Central memory CD8-positive, alpha-beta T cell (primary cell): ENCODE measurements at places on chromosomes 5 and 9.

DNA sequence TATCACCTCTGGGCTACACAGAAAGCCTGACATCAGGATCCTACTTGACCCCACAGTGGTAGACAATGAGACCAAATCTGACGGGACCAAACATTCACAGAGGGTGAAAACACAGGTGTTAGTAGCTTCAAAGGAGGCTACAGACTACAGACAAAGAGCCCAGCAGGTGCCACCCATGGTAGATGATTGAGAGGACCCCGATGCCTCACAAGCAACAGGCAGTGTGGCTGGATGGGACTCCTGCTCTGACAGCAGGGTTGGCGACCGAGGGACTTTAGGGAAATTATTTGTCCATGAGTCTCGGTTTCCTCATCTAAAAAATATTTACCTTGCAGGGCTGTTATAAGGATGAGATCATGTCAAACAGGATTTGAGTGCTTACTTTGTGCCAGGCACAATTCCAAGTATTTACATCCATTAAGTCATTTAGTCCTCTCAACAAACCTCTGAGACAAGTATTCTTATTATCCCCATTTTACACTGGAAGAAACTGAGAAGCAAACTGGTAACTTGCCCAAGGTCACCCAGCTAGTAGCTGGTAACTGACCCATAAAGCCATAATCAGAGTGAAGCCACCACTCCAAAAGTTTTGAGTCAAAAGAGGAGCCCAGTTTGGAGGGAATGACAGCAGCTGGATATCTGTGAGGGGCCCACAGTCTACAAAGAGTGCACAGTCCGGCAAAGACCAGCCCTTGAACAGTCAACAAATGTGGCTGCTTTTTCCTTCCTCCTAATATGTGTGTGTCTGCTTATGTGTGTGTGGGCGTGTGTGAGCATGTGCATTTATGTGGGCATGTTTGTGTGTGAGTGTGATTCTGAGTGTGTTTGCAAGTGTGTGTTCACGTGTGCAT is 502.0 kb downstream of the BNC2 start:
- no peak overlapping the region for H3K27ac ChIP-seq
- H3K36me3 ChIP-seq: no peaks in the 10 kb centered on the region
- no peaks in the 10 kb centered on the region for H3K27me3 ChIP-seq
- H3K4me3 ChIP-seq: no peak overlapping the region
- no peaks in the 10 kb centered on the region for H3K4me1 ChIP-seq
- DNase-seq: no peak

DNA sequence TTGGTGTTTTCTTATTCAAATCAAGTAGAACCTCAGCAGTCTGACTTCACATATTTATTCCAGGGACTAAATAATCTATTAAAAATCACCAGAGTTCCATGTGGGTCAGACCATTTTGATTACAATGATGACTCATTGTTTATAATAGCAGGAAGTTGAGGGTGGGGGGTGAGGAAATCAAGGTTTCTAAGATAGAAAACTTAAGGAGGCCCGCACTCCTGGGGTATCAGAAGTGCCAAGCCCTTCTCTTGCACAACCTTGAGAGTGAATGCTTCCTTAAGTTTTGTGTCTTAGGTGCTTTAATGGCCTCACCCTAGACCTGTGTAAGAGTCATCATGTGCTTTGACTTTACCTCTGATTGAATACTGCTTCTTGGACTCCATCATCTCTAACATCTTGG is 31.9 kb upstream of the NPR3 start:
- H3K4me1 ChIP-seq: no peaks in the 10 kb centered on the region
- H3K36me3 ChIP-seq: no peaks in the 10 kb centered on the region
- no peak for DNase-seq
- no peak overlapping the region for H3K4me3 ChIP-seq
- H3K27me3 ChIP-seq: peaks cover 23% of the 10 kb centered on the region

DNA sequence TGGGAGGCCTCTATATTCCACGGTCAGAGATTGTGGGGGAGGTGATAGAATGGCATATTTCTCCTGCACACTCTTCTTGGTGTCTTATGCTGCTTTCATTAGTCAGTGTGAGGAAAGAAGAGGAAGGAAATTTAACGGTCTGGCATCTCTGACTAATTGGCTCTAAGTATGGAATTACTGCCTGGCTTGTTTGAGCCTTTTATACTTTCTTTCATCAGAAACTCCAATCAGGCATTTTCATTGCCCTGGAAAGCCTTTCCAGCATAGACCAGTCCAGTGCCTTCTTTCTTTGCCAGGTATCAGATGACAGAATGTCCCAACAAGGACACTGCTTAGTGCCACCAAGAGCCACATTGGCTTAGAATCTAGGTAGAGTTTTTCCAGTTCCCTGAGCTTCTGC is 30.2 kb downstream of the CYSTM1 start:
- no peak overlapping the region for H3K27ac ChIP-seq
- H3K4me3 ChIP-seq: no peak overlapping the region
- no peaks in the 10 kb centered on the region for H3K4me1 ChIP-seq

DNA sequence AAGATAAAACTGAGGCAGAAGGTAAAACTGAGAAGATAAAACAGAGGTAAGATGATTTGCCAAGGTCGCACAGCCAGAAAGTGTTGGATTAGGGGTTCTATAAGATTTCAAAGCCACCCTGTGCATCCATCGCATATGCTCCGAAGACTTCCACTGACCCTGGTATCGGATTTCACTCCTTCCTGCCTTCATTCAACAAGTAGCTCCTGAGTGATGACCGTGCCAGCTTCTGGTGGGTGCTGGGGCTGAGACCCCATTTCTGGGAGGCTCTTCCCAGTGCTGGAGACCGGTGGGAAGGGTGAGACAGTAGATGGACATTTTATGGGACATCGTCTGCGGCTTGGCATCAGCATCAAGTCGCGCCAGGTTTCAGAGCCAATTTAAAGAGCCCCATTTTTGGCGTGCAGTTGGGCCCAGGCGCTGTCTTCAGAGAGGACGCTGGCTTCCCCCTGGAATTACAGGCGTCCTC is 53.7 kb upstream of the DAB2IP start:
- no peak overlapping the region for H3K4me3 ChIP-seq
- peaks cover 2% of the 10 kb centered on the region for H3K36me3 ChIP-seq
- H3K4me1 ChIP-seq: no peaks in the 10 kb centered on the region
- DNase-seq: no peak

GRCh38 chr9:126218359-126219125 is 108.1 kb upstream of the MVB12B start:
- H3K36me3 ChIP-seq: no peaks in the 10 kb centered on the region
- no peak overlapping the region for H3K27ac ChIP-seq
- H3K27me3 ChIP-seq: peaks cover 83% of the 10 kb centered on the region
- no peak overlapping the region for H3K4me3 ChIP-seq
- H3K4me1 ChIP-seq: no peaks in the 10 kb centered on the region
- no peak for DNase-seq

DNA sequence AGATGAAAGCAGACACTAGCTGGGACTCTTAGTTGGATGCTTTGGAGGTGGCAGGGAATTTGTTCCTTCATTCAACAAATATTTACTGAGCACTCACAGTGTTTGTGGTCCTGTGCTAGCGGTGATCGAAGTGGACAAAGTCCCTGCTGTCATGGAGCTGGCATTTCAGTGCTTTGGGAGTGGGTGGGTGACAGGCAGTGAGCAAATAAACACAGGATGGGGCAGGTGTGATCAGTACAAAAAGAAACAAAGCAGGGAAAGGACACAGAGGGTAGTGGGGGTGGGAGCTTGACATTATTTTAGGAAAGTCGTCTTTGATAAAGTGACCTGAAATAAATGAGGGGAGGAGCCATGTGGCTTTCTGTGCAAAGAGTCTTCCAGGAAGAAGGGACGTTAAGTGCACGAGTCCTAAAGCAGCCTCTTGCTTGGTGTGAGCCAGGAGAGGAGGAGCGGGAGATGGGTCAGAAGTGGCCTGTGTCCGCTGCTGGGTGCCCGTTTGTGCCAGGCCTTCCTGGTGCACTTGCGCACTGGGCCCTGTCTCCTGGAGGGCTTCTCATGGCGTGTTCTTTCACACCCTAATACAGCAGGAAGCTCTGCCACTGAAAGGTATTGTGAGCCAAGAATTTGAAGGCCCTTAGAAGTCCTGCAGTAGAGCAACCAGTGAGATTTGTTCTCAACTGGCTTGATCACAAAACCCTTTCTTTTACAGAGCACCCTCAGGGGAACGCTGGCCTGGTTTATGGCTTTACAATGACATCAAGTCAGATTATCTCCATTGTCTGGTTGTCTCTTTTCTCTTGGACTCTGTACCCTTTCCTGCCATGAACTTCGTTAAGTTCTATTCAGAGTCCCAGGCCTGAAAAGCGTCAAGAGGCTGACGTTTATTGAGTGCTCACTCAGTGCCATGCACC is 14.8 kb downstream of the NDST1 start:
- DNase-seq: no peak
- H3K36me3 ChIP-seq: peaks cover 6% of the 10 kb centered on the region
- H3K27ac ChIP-seq: no peak overlapping the region
- H3K4me3 ChIP-seq: no peak overlapping the region

DNA sequence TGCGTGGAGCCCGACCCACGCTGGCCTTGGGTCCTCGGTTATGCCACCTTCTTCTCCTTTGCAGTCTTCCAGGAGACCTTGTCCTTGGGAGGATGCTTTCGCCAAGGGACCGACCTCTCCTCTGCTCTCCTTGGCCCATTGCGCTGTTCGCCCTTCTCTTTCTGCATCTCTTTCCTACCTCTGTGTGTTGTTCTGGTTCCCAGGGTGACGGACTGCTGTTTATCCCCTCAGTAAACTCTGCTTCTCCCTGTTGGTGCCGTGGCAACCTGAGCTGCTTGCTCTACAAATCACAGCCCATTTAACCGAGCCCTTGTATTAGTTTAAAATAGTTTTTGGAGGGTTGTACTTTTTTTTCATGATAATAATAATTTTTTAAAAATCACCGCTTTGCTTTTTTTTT is 97.9 kb downstream of the DAPK1 start:
- H3K4me1 ChIP-seq: no peaks in the 10 kb centered on the region
- H3K4me3 ChIP-seq: no peak overlapping the region
- H3K27ac ChIP-seq: no peak overlapping the region
- no peaks in the 10 kb centered on the region for H3K36me3 ChIP-seq

- H3K4me1 ChIP-seq: no peaks in the 10 kb centered on the region
- H3K36me3 ChIP-seq: peaks cover 3% of the 10 kb centered on the region
- H3K27ac ChIP-seq: no peak overlapping the region
- DNase-seq: no peak
Observed at GRCh38 chr5:90956511-90957097, 398.0 kb downstream of the ADGRV1 start.

GRCh38 chr9:120531683-120532300 is 48.2 kb downstream of the CDK5RAP2 start:
- no peaks in the 10 kb centered on the region for H3K4me1 ChIP-seq
- no peak for DNase-seq
- no peak overlapping the region for H3K4me3 ChIP-seq
- no peak overlapping the region for H3K27ac ChIP-seq
- peaks cover 58% of the 10 kb centered on the region for H3K36me3 ChIP-seq
- H3K27me3 ChIP-seq: no peaks in the 10 kb centered on the region

GRCh38 chr5:120053841-120054240 is 410.3 kb upstream of the PRR16 start:
- no peak for DNase-seq
- no peak overlapping the region for H3K4me3 ChIP-seq
- no peaks in the 10 kb centered on the region for H3K27me3 ChIP-seq
- no peaks in the 10 kb centered on the region for H3K4me1 ChIP-seq
- no peak overlapping the region for H3K27ac ChIP-seq

DNA sequence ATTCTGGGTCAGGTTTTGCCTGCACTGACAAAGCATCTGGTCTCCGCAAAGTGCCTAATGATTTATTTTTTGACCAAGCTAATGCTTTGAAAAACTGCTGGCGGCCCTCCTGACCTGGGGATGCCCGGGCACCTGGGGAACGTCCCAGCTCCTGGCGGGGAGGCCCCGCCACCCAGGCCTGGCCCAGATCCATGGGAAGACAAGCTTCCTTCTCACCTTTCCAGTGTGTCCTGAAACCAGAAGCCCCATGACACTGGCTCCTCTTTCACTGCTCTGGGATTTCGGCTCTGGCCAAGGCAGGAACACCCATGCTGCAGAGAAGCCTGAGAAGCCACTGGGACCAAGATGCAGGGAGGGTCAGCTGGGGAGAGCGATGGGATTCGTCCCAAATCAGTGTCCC is 144.1 kb downstream of the SEC61B start:
- no peak for DNase-seq
- no peak overlapping the region for H3K27ac ChIP-seq
- peaks cover 78% of the 10 kb centered on the region for H3K27me3 ChIP-seq
- peaks cover 7% of the 10 kb centered on the region for H3K4me1 ChIP-seq
- peaks cover 2% of the 10 kb centered on the region for H3K36me3 ChIP-seq
- H3K4me3 ChIP-seq: no peak overlapping the region

- no peaks in the 10 kb centered on the region for H3K4me1 ChIP-seq
- no peaks in the 10 kb centered on the region for H3K36me3 ChIP-seq
- no peak overlapping the region for H3K27ac ChIP-seq
Observed at GRCh38 chr5:74173241-74173640, 467.3 kb downstream of the ENC1 start.

GRCh38 chr9:76900884-76901440 is 5.0 kb downstream of the PRUNE2 start:
- H3K27ac ChIP-seq: no peak overlapping the region
- no peak overlapping the region for H3K4me3 ChIP-seq
- no peak for DNase-seq

DNA sequence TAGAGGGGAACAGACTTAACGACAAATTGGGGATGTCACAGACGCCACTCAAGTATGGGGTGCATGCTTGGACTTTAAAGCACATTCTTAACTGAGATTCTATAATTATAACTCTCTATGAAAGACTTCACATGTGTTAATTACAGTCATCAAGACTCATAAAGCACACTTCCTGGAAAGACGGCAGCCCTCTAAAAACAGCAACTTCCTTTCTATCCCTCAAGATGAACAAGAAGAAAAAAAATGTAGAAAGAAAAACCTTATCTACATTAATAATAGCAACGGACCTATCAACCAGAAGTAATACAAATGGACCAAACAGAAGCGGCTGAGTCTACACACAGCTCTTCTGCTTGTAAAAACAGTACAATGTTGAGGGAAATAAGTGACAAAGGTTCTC is 21.2 kb downstream of the GNAQ start:
- DNase-seq: no peak
- no peak overlapping the region for H3K27ac ChIP-seq
- H3K27me3 ChIP-seq: peaks cover 27% of the 10 kb centered on the region
- peaks cover 20% of the 10 kb centered on the region for H3K4me1 ChIP-seq
- H3K4me3 ChIP-seq: no peak overlapping the region

DNA sequence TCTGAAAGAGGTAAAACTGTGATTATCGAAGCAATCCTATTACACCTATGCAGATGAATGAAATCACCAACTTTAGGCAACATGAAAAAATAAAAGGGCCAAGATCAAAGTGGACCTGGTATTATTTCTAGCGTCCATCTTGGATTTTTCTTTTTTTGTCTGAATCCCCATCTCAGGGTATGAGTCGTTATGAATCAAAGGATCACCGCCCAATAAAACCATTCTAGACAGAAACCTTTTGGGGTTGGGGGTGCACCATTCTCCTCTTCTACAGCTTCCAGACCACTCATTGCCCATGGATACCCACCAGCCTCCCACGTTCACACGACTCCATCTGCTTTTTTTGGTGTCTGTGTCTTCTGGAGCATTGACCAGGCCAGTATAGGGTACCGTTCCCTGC is 33.4 kb downstream of the MAP1B start:
- H3K27me3 ChIP-seq: peaks cover 44% of the 10 kb centered on the region
- no peak overlapping the region for H3K27ac ChIP-seq
- no peak for DNase-seq
- no peaks in the 10 kb centered on the region for H3K36me3 ChIP-seq
- H3K4me1 ChIP-seq: peaks cover 9% of the 10 kb centered on the region

- H3K36me3 ChIP-seq: no peaks in the 10 kb centered on the region
- no peak for DNase-seq
- no peak overlapping the region for H3K4me3 ChIP-seq
Observed at GRCh38 chr5:39520232-39520572, 95.4 kb upstream of the DAB2 start.

GRCh38 chr5:66306105-66306843 is 162.2 kb downstream of the SREK1 start:
- no peaks in the 10 kb centered on the region for H3K36me3 ChIP-seq
- peaks cover 7% of the 10 kb centered on the region for H3K4me1 ChIP-seq
- DNase-seq: no peak
- H3K4me3 ChIP-seq: no peak overlapping the region
- H3K27me3 ChIP-seq: peaks cover 45% of the 10 kb centered on the region
- H3K27ac ChIP-seq: no peak overlapping the region
